ENCODE measurements at places on chromosomes 1 and 21. TPM values are rescaled to one million over a fixed set of nuclear protein-coding genes. Genes with fewer than 3 reads are reported as not detected.

The PYGO2 gene
- 15.1 TPM for total RNA-seq

The GJA8 gene
- total RNA-seq = not detected

The PM20D1 gene
- not detected for total RNA-seq

The RPTN gene
- not detected for total RNA-seq

The ALPL gene
- total RNA-seq = 1.5 TPM
